ENCODE measurements at places on chromosomes 7 and 10.

DNA sequence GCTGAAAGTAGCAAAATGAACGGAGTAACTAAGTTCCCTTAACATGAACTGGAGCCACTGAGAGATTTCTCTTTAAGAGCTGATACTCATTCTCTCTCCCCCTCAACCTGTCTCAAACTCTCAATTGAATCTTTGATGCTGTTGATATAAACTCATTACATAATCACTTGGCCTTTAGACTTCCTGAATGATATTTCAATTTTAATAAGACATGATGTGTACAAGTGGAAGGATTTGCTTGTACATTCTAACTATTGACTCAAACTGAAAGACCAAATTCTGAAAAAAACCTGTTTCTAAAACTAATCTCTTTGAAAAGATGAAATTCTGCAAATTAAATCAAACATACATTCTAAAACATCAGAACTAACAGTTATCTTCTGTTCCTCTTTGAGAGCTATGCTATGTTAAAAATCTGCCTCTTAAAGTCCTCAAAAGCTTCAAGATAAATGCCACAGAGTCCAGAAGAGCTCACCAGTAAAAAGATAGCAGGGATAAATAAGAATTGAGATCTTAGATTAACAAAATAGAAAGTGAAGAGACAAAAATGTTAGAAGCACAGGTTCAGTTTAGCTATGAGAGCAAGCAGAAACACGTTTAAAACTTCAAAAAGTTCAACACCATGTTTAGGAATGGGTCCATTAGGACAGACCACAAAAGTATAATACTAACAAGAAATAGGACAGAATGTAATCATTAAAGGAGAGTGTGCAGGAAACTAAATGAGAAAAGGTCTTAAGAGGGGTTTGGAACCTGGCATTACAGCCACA lies 46.1 kb downstream of the TNPO3 start:
- DNase-seq, result no peak

GRCh38 chr10:21920633-21921032 lies 82.9 kb downstream of the DNAJC1 start:
- DNase-seq, result no peak

DNA sequence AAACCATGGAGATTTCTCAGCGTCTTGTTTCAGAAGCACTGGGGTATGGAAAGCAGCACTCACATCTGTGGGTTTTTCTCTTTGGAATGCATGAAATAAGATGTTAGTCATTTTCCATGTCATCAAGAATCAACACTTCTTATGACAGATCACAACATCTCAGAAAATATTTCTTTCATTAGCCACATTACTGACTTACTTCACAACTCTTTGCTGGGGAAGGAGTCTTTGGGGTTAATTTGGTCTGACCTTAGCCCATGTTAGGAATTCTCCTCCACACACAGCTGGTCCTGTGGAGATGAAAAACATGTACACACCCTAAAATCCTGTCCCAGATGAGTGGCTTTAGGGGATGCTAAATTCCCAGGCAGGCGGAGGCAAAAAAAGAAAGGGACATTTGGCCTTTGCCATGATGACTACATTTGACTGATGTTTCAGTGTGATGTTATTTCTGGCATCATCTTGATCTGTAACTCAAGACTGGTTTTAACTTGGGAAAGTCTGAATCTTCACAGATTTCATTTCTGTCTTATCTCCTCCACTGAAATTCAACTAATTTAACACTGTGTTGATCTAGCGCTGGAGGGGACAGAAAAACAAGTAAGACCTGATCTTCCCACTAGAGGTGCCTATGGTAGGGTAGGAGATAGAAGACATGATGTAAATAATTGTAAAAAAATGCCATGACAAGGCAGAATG lies 363.2 kb downstream of the PRPF18 start:
- DNase-seq, result no peak

DNA sequence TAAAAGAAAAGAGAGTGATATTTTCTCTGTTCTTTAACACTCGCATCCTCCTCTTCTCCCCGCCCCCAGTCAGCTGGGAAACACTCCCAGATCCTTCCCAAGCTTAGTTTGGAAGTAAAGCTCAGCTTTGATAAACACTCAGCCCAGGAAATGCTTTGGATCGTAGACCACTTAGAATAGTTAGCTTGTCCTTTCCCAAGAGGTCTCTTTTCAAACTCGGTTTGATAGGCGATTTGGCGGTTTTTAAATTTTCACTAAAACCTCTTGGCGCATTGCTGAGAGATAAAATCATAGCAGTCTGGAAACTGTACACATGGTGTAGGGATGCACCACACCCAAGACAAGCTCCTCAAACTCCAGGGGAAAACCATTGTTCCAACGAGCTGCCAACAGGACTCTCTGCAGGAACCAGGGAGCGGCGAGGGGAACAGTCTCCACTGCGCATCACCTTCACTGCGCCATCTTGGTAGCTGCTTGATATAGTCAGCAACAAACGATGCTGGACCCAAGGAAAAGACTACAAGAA lies 22.3 kb downstream of the SMURF1 start:
- DNase-seq, result no peak

GRCh38 chr7:78985509-78985908 lies 468.0 kb downstream of the MAGI2 start:
- DNase-seq, result no peak

- no peak for DNase-seq
Observed at GRCh38 chr7:15130666-15131541, 228.4 kb upstream of the DGKB start.

DNA sequence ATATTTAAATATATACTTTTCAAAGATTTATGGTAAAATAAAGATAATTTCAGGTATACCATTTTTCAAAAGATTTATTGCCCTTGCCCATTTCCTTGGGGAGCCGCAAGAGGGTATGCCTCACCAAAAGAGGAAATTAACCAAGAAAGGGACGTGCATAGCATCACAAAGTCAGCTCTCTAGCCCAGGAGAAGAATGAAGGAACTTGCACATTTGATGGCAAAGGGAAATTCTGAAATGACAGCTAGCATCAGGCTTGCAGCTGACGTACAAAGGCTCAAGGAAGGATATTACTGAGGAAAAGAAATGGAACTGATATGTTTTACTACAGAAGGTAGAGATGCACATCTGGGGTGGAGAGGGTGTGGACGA lies 93.6 kb upstream of the RSU1 start:
- DNase-seq, result no peak

GRCh38 chr7:31595390-31595789 lies 81.5 kb downstream of the ITPRID1 start:
- no peak for DNase-seq

GRCh38 chr7:107712896-107713295 lies 31.0 kb upstream of the CBLL1 start:
- no peak for DNase-seq

GRCh38 chr7:29291723-29292618 lies 97.4 kb downstream of the CHN2 start:
- DNase-seq, result no peak

DNA sequence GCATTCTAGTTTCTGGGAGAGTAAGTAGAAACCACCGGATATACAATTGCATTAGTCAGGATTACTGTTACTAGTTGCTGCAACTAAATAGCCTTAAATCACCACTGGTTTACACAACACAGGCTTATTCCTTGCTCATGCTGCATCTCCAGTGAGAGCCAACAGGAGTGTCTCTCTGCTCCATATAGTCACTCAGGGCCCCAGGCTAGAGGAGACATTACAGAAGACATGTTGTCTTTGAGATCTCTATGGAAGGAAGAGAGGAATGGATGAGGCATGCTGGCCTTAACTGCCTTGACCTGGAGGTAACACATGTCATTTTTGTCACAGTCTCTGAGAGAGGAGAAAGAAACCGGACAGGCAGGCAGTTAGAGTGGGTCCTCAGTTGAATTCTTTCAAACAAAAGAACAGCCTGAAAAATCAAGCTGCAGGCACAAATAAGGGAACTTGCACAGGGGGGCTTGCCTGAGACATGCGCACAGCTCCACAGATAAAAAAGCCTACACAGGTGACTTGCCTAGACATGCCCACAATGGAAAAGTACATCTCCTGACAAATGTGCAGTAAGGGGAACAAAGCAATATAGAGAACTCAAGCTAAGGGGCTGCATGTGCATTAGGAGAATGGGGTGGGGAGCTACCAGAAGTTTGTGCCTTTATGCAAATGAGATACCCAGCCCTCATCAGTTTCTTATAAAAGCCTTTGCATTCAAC lies 348.0 kb downstream of the TYW1 start:
- DNase-seq, result no peak

GRCh38 chr7:115116773-115117715 lies 195.2 kb downstream of the MDFIC start:
- no peak for DNase-seq

GRCh38 chr10:65802391-65802790 lies 1123.4 kb upstream of the LRRTM3 start:
- no peak for DNase-seq

DNA sequence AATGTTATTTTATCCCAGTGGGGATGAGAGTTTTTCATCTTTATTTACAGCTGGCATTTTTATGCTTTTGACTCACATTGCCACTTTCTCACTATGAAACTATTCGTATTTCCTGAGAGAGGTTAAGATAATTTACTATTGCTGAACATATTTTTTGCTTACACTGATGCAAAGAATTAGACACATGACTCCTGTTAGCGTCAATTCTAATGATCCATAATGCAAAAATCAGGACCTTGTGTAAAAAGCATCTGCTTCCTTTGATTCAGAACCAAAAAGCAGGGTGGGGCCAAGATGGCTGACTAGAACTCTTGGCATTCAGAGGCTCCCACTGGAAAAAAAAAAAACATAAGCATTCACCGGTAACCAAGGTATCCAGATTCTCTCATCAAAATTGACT lies 464.8 kb downstream of the SEMA3D start:
- DNase-seq, result no peak

DNA sequence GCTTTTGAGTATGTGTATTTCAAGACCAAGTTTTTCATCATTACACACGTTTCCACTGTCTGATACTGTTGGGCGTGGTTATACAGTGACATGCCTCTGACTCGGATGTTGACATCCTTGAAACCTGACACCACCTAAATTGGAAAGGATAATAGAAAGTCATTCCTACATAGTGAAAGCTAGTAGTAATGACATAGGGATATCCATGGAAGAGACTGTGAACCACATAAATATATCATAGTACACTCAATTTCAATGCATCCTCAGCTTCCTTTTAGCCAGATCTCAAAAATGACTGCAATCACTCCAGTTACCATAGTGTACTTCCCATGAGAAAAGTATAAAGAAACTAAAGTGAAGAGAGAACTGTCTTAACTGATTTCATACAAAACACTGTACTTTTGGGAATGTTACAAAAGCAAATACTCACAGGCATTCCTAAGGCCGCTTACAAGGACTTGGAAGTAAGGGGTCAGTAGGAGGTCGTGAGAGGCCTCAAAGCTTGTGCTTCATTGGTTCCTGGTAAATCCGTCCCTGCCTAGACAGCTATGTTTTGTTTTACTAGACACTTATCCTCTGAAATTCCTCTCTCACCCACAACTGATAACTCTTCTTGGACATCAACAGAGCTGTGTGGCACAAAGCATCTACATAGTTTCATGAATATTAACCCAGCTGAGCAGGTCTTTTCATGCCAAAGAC lies 71.8 kb upstream of the VWDE start:
- DNase-seq, result no peak

All from NCI-H2171 (cell line).